ENCODE measurements at places on chromosomes 2 and 18.

DNA sequence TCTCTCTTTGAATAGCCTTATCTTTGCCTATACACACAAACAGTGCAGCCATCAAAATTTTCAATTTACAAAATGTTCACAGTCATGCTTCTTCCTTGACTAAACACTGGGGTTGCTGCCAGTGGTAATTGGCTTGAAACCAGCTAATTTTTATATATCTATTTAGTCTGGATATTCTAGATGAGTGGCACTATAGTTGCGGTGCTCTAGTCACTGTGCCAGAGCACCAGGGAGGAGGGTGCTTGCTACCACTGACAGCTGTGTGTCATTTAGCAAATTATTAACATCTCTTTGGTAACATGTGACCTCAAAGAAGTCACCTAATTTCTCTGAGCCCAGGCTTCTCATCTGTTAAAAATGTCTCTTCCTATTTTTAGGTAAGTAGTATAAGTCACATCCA lies 130.4 kb downstream of the MEIS1 start:
- DNase-seq, result no peak

GRCh38 chr2:152950126-152950525 lies 231.7 kb downstream of the ARL6IP6 start:
- DNase-seq, result no peak

DNA sequence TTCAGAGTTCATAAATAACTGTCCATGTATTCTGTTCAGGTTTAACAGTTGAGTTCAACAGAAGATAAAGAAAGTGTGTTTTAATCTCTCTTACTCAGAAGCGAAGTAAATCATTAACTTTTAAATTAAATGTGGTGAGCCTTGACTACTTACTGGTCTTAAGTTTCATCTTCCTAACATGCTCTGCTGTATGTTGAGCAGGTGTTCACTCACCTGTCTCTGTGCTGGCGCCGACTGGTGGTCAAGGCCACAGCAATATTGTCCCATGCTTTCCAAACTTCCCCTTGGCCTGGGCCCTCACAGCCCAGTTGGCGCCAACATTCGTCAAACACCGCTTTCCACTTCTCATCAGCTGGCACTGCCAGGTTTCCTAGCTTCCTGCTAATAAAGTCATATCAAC lies 17.0 kb upstream of the MPP4 start:
- DNase-seq, result no peak

DNA sequence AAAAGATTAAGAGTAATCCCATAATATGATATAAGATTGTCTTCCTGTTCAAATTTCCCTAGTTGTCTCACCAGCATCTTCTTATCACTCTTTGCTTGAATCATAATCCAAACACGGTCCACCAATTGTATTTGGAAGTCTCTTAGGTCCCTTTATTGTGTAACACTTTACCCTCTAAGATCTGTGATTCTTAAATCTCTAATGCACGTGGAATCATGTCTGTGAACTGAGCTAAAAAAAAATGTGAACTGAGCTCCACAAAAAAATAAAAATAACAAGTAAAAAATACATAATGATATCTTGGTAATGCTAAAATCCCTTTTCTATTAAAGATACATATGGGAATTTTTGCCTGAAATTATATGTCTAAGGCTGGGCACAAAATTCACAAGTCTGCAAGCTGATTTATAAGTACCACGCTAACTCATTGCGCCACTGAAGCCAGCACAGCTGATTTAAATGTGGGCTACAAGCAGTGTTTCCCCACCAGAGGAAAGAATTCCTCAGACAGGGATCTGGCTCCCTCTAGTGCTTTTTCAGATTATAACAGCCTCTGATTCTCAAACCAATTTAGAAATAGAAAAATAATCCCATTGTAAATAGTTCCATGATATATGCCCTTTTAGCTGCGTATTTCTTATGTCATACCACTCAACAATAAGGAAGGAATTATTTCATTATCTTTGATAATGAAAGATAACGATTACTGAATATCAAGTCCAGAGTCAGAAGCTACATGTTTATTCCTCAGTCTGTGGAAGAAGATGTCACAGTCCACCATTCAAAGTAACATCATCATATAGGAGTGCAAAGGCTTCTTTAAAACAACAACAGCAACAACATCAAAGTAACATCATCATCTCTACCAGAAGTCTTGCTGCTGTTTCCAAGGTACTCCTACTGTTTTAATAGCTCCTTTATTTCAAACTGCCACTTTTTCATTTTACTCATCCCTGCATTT lies 22.9 kb downstream of the RBM43 start:
- peak; percentile 28 for DNase-seq

DNA sequence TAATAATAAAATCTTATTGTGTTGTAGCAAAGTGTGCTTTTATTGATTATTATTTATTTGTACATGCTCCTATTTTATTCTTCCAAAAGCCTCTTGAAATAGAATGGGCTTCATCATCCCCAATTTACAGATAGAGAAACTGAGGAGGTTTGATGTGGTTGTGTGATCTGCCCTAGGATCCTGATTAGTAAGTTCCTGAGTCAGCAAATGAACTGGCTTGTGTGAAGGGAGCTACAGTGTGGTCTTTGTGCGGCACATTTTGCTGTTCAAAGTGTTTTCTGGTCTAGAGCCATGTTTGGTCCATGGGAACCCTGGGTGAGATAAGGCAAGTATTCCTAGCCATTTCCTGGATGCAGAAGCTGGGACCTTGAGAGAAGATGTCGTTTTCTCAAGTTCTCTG lies 326.9 kb downstream of the MEIS1 start:
- no peak for DNase-seq

- no peak for DNase-seq
Observed at GRCh38 chr2:9574331-9574730, 18.7 kb upstream of the ADAM17 start.

DNA sequence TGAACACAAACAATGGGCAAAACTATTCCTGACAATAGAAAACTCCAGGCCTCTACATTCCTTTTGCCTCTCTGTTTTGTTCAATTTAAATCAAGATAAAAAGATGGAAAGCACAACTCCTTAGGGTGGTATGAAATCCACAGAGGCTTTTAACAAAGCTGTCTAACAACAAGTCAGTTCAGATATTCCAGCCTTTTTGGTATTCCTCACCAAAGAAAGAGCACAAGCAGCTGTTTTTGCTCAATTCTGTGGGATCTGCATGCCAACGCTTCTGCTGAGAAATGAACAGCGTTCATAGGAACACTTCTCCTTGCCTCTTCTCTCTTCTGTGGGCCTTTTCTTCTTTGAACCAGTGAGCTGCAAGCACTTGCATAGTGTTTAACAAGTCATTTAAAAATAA lies 411.6 kb upstream of the TCF4 start:
- no peak for DNase-seq

GRCh38 chr2:113672326-113672932 lies 45.4 kb downstream of the RABL2A start:
- no peak for DNase-seq

Measured in NCI-H510A treated with DMSO at 0.1 percent for 48 hours (cell line).